ENCODE measurements at places on chromosomes 2 and 18. TPM values are rescaled to one million over a fixed set of nuclear protein-coding genes. Genes with fewer than 3 reads are reported as not detected.

Gene GALNT5
- 47.4 TPM for total RNA-seq

Gene IL1RN
- not detected for total RNA-seq

Gene NHEJ1
- 9.7 TPM for total RNA-seq

DNA sequence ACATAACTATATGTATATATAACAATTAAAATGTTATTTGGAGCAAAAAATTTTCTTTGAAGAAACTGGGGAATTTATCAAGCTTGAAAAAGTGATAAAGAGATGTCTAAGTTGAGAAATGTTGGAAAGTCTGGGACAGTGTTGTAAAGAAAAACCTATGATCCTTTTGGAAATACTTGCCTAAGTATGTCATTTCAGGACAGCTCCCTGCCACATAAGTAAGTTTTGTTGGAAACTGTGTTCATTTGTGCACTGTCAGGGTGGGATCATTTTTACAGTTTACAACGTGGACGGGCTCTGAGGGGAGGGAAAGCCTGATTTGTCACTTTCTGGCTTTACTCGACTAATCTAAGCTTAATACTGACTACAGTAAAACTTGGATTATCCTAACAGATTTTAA lies 10.4 kb upstream of the COL3A1 start:
- DNase-seq = no peak

DNA sequence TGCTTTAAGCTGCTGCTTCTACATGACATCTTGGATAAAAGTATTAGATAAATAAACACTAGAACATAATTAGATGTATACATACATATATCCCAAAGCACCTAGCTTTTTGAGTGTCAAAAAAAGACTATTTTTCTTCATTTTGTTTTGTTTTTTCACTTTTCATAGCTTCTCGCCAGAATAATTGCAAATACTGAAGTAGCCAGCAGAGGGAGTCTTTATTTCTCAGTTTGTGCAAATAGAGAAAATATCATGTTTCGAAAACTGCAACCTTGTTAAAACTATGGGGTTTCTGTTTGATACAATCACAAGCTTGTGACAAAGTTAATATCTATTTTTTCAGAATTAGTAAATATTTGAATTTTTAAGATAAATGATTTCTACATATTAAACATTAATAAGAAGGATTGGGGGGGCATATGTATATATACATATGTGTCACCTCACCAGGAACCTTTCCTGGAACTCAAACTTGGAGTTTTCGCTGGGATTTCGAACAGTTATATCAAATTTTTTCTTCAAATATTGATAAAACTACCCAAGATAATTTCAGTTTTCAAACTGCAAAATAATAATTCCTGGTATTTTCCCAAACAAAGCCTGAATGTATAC lies 61.0 kb downstream of the GRB14 start:
- DNase-seq = peak; percentile 4

- DNase-seq = peak; percentile 28
These were observed 647 bp downstream of the PSME4 start for GRCh38 chr2:53969968-53970723.

DNA sequence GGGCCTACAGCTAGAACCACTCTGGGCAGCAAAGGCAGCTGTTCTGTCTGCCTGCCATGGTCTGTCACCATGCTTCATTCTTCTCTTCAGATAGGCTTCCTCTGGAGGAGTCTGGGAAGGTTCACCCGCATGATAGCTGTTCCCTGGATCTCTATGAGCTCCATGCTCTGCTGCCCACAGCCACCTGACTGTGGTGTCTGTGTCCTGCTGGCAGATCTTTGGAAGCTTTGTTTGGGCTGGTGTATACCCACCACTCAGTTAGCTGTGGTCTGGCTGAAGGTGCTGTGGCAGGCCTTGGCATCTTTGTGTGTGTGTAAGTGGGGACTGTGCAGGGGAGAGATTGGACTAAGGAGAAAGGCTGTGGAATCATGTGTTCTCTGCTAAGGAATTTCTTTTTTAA lies 23.4 kb downstream of the MYO1B start:
- DNase-seq = no peak

All from K562 (cell line).